NCI-H1694 treated with DMSO at 0.1 percent for 48 hours (cell line): ENCODE measurements at places on chromosomes 3 and 15.

DNA sequence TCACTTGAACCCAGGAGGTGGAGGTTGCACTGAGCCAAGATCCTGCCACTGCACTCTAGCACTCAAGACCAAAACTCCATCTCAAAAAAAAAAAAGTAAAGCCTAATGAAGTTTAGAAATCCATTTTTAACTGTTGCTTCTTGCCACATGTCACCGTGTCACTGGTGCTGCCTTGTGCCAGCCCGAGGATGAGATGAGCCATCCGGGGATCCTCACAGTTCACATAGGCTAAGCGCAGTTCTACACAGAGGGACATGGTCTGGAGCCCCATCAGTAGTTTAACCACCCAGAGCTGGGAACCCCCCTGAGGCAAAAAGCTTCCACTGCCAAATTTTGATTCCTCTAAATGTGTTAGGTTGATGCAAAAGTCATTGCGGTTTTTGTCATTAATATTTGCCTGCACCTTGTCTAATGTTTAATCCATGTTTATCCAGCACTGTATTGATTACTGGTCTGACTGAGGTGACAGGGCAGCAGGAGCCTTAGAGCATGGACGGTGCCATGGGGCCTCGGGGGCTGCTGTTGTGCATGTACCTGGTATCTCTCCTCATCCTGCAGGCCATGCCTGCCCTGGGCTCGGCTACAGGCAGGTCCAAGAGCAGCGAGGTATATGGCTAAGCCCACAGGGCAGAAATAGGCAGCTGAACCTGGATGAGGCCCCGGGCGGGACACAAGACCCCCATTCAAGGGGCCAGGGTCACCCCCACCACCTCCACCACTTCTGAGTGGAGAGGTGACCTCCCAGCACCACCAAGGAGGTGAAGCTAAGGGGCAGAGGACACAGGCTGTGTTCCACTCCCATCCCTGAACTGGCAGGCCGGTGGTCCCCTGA, at the start of gene ITIH1:
ITIH1 (plus strand) TSS at position 473 of the 832 bp plus-strand sequence; CDS start at position 490, 17 bp downstream.
- no peak for DNase-seq

DNA sequence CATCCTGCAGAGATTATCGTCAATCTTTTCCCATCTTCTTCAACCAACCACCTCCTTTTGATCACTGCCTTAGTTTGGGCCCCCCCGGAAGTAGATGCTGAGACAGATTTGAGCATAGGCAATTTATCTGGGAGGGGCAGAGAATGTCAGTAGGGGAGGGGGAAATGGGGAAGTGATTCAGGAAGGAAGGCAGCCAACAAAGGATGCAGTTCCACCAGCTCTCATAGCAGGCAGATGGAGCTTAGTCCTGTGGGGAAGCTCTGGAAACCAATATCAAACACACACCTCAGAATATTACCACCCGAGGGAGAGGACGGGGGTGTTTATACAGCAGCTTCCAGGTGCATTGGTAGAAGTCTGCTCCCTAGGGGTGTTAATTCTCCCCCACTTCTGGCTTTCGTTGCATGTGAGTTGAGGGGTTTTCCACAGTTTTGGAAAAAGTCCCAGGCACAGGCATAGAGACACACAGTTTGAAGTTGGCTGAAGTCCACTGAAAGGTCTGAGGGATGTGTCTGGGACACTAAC, 91.5 kb upstream of the TNFAIP8L3 start:
- no peak for DNase-seq

DNA sequence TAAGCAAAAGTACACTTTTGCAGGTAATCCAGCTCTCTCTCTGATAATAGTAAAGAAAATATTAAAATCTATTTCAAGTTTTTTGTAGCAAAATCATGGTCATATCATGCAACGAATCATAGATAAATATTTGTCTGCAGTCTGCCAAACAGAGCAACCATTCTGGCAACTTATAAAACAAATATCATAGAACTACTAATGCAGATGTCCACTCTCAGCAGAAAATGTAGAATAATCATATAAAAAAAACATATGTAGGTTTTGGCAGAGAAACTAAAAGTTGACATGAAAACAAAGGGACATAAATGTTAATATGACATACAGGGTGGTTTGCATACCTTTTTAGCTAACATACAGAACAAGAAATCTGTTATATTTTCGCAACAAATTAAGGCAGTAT, 12.2 kb downstream of the TMCC1 start:
- no peak for DNase-seq

- DNase-seq: no peak
These were observed 55.2 kb downstream of the TMOD3 start for GRCh38 chr15:51884517-51885236.

DNA sequence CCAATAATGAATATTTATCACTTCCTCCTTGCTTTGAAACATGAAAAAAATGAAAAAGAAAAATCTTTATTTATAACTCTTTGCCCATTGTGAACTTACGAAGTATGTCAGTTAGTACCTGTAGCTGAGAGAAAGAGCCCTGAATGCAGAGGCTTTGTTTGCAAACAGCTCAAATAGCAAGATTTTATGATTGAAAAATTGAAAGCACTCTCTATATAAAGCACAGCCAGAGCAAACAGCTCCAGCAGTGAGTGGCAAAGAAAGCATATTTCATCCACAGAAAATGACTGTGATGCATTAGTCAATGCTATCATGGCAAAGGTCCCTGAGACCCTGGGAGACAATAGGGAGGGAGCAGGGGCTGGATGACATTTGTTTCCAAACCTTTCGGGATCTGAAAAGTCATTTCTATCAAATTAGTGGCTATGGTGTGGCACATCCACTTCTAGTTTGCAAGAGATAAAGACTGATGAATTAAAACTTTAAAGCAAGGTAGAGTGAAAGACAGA, 576.1 kb downstream of the OTOL1 start:
- no peak for DNase-seq

DNA sequence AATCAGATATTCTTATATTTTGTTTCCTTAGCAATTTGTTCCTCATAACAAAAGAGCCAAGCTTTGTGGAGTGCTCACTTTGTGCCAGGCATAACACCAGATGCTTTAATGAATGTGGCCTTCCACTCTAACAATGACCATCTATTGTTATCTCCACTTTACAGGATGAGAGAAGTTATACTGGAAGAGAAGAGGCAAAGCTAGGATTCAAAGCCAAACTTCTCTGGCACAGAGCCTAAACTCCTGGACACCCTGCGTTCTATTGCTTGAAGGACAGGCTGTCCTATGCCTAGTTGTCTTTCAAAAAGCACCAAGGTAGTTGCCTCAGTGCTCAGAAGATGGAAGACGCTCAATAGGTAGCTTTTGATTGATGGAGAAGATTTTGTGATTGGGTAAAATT, 123.2 kb upstream of the FEZF2 start:
- DNase-seq: no peak

GRCh38 chr15:72180761-72181324, 16.7 kb downstream of the GRAMD2A start:
- DNase-seq: no peak

GRCh38 chr15:70704166-70704565, 59.2 kb downstream of the UACA start:
- DNase-seq: no peak

- no peak for DNase-seq
These were observed 219.5 kb upstream of the CBLB start for GRCh38 chr3:106088304-106088703.

DNA sequence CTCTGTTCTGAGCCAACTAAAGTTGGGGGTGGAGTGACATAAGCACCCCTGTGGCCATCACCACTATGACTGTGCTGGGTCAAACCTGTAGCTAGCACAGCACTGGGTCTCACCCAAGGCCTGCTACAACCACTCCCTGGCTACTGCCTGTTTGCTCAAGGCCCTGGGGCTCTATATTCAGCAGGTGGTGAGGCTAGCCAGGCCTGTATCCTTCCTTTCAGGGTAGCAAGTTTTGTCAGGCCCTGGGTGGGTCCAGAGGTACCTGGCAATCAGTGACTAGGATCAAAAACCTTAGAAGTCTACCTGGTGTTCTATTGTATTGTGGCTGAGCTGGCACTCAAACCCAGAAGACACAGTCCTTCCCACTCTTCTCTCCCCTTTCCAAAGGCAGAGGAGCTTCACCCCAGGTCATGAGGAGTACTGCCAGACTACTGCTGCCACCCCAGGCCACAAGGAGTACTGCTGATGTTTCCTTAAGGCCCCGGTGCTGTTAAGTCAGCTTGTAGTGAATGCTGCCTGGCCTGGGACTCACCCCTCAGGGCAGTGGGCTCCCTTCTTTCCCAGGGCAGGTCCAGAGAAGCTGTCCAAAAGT, 170.8 kb downstream of the IGSF11 start:
- no peak for DNase-seq

DNA sequence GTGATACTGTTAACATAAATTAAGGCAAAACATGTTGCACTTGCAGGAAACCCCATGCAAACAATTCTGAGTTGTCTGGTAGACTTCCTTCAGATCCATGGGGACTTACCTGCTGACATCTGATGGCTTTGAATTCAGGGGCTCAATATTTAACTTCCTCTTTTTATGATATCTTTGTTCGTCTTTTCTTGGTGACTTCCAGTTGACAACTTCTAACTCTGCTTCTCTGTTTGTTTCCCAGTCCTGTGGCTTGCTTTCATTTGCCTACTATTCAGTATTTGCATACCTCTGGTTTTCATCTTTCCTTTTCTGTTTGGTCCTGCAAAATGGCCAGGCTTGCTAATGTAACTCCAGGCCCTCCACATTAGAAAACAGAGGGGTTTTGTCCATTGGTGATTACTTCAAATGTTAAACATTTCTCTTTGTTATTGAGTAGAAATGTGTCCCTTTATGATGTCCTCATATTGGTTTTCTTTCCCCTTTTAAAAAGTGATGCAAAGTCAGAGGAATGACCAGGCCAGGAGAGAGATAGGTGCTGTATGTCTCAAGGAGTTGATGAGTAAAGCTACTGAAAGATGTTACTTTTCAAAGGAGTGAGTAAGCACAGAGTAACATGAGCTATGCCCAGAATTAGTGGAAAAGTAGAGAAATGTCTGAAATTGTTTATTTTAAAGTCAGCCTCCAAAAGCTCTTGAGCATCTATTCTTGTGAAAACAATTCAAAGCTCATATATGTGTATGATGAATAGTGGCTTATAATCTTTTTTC, 335.9 kb downstream of the LPP start:
- no peak for DNase-seq
